Hematopoietic multipotent progenitor cell treated with erythropoietin and hydrocortisone succinate and interleukin-3 and kit ligand, for 6 days (in vitro differentiated cells): ENCODE measurements at places on chromosomes 3 and 15.
A peak's percentile ranks its signal among the peaks of the same experiment; 100 is the strongest.

GRCh38 chr3:150227839-150228238 is 180.3 kb upstream of the TSC22D2 start:
- peak; percentile 91 for DNase-seq

GRCh38 chr15:71790081-71790480 is 20.3 kb upstream of the NR2E3 start:
- no peak for DNase-seq

- DNase-seq: peak; percentile 30
Observed at GRCh38 chr3:3194861-3195260, 15.4 kb upstream of the CRBN start.

DNA sequence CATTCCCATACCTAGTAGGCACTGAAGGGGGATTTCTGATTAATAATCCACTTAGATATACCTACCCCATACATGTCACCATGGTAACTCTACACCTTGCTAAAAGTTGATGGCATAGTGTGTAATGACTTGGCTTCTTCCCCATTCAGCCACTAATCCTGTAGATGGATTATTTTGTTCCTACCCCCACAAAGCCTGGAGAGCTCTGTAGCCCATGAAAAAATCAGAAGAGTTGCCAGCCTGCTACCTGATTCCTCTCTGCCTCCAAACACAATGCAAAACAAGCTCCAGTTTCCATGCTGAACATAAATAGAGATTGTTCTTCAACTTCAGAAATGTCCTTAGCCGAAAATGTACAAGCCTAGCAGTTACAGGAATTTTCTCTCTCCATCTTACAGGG is 98.9 kb upstream of the PFN2 start:
- no peak for DNase-seq

- no peak for DNase-seq
Observed at GRCh38 chr3:32450426-32450825, 52.2 kb downstream of the CMTM6 start.

GRCh38 chr3:125679258-125679657 is 84.0 kb upstream of the OSBPL11 start:
- peak; percentile 32 for DNase-seq

- peak; percentile 46 for DNase-seq
Observed at GRCh38 chr3:178083906-178084866, 452.1 kb upstream of the KCNMB2 start.

GRCh38 chr15:64878705-64879104 is 33.0 kb upstream of the ANKDD1A start:
- DNase-seq: no peak

- DNase-seq: no peak
Observed at GRCh38 chr3:45166321-45166879, 20.2 kb upstream of the CDCP1 start.

- DNase-seq: peak; percentile 61
Observed at GRCh38 chr15:90829942-90830440, 38.4 kb upstream of the FURIN start.

DNA sequence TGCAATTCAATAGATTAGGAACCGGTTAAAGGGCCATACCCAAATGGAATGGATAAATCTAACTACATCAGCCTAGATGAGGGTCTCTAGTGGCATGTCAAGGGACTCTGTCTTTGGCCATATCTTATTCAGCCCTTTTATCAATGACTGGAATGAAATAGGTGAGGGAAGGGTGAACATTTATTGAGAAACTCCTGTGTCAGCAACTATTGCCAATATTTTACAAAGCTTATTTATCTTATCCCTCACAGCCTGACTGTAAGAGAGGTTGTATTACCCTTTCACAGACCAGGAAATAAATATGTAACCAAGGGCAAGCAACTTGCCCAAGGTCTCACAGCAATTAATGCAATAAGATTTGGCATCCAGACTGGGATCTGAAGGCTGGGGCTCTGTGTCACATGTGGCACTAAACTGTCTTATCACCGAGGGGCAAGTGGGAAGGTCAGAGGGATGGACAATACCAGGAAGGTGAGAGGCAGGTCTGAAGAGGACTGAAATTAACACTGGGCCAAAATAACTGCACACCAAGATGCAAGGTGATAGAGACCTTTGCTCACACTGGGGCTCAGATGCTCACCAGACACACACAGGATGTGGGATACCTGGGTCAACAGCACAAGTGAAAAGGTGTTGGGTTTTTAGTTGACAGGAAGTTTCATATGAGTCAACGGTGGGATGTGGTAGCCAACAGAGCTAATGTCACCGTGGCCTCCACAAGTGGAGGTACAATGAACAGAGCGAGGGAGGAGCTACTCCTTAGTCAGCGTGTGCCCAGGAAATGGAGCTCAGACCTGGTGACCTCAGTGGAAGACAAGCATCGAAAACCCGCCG is 261.3 kb downstream of the RPLP1 start:
- no peak for DNase-seq

- DNase-seq: no peak
Observed at GRCh38 chr3:196660381-196661166, 21.1 kb downstream of the NRROS start.

- DNase-seq: no peak
Observed at GRCh38 chr3:183131735-183132134, 30.8 kb downstream of the LAMP3 start.

- no peak for DNase-seq
Observed at GRCh38 chr3:126364731-126365301, 7.6 kb upstream of the KLF15 start.

DNA sequence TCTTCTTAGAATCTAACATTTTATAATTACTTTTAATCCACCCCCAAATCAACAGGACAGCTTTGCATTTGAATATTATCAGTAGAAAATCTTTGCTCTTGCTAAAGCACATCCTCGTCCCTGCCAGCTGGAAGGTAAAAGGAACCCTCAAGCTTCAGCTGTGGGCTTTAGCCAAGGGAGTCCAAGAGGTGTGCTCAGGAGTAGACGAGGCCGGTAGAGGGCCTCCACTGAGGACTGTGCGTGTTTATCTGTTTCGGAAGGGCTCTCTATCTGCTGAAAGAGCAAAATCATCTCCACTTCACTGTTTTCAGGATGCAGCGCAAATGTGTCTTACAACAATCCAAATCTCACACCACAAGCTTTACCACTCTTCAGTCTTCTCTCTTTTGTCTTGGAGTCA is 257.4 kb upstream of the IL12A start:
- DNase-seq: no peak

GRCh38 chr3:65080432-65080831 is 392.6 kb upstream of the ADAMTS9 start:
- DNase-seq: no peak

- no peak for DNase-seq
Observed at GRCh38 chr3:18489939-18490338, 64.8 kb upstream of the SATB1 start.

DNA sequence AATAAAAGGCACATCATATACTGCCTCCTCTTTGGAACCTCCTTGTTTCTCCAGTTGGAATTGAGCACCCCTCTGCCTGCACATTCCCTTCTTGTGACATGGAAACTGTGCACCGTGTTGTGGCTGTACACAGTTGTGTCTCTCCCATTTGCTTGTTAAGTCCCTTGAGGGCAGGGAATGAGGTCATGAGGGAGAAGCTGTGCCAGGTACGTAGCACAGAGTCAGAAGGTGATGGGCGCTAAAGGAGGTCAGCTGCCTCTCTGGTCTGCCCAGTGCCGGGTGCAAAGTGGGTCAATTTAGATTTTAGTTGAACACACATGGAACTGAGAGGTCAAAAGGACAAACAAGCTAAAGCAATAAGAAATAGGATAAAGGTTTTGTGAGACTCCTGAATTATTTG is 124.4 kb downstream of the FAM43A start:
- DNase-seq: no peak

DNA sequence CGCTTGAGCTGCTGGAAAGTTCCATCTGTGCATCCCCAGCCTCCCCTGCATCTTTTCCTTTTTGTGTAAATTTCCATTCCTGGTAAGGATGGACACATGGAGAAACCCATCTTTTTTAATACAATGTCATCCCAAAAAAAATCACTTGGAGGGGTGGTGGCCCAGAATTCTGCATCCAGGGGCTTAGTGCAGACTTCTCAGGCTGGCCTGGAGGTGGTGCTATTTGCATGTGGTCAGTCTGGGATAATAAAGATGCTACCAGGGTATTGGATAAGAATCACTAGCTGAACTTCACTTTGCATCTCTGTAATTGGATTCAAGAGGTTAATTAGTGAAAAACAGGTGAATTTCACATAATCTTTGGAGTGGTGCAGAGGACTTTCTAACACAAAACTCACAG is 1.8 kb upstream of the ZSCAN2 start:
- peak; percentile 85 for DNase-seq

GRCh38 chr3:134718726-134719125 is 67.9 kb upstream of the KY start:
- no peak for DNase-seq

DNA sequence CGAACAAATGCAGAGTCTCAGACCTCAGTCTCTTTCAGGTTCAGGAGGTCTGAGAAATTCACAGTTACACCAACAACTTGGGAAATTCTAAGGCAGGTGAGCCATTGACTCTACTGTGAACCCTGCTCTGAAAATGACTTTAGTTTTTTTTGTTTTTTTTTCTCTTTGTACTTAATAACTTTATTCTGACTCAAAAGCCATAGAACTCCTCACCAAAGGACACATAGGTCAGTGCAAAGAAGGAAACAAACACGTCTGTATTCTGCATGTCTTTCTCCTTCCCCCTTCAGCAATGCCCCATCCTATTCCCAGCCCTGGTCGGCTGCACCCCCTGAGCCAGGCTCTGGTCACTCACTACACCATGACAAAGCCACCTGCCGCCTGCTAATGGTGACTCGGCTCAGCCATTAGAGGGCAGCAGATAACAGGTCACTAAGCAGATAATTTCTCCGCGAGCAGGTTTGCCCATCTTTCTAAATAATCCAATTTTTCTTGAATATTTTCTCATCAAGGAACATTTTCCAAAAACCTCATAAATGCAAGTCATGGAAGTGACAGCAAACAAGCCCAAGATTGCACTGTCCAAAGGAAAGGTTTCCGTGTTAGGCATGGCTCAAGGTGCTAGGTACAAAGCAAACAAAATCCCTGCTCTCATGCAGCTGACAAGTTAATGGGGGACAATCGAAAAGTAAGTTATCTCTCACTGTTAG is 37.7 kb downstream of the TM4SF4 start:
- DNase-seq: peak; percentile 80

- DNase-seq: no peak
Observed at GRCh38 chr15:82572311-82572710, 32.1 kb upstream of the RPS17 start.

GRCh38 chr3:71956716-71957115 is 171.8 kb upstream of the PROK2 start:
- peak; percentile 16 for DNase-seq

DNA sequence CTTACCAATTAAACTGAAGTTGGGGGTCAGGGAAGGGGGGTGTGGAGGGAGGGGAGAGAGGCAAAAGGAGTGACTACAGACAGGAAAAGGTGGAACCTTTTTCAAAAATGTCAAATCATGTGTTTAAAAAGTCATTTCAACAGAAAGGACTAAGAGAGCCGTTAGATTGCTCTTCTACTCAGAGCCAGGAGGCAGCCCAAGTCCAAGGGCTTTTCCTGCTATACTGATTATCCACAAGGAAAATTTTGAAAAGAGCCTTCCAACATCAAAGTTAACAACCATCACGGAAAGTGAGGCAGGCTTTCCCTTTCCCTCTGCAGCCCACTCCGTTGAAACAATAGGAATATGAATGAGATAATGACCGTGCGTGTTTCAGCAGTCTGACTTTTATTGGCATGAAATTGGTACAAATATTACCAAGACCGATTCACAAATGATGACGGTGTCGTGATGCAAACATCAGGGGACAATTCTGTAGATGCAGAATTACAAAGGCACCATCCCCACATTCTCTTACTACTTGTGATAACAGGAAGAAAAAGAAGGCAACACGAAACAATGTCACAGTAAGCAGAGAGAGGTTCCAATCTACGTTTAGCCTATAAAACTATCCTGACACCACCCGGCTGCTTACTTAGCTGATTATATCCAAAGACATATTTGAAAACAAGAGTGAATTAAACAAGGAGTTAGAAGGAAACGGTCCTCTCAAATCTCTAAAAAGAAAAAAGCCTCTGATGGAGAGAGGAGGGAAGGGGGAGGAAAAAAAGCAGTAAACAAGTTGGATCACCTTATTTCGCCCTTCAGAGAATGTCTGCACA is 453.7 kb downstream of the FOXP1 start:
- DNase-seq: peak; percentile 83

GRCh38 chr15:89654847-89655805 is at the start of gene KIF7:
TSS of gene KIF7 (minus strand) at chr15:89655467. CDS start at chr15:89652930, 2,537 bp downstream.
- DNase-seq: peak; percentile 20

DNA sequence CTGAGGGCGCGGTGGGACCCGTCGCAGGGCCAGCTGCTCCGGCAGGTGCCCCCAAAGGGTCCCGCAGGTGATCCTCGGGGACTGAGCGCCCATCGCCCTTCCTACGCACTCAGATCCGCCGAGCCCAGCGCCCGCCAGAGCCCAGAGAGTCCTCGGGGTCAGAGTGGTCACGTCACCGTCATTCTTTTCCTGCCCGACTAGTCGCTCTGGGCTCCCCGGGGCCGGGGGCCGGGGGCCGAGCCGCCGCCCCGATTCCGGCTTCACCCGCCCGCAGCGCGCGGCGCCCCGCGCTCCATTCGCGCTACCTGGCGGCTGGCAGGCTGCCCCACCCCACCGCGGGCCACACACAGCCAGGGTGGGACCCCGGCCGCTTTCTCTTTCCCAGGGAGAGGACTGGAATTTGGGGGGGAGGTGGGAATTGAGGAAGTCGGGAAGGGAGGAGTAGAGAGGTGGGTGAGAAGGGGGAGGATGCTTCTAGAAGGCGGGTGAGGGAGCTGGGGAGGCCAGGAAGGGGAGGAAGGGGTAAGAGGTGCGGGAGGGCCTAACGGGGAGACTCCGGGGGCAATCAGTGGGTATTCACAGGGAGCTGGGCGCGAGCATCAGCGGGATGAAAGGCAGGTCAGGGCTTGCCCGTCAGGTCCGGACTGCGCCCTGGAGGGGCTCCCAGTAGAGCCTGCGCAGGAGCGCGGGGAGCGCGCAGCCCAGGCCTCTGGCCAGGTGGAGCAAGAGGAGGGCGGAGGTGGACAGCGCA is 36.1 kb upstream of the EPHB3 start:
- no peak for DNase-seq

- no peak for DNase-seq
Observed at GRCh38 chr3:144381607-144382006, 410.0 kb downstream of the DIPK2A start.

- DNase-seq: no peak
Observed at GRCh38 chr3:114697401-114697800, 403.6 kb downstream of the TIGIT start.

- peak; percentile 35 for DNase-seq
Observed at GRCh38 chr15:75577401-75578172, 1.5 kb downstream of the PTPN9 start.
